ENCODE measurements at places on chromosomes 1 and 21.
A peak's percentile ranks its signal among the peaks of the same experiment; 100 is the strongest.

DNA sequence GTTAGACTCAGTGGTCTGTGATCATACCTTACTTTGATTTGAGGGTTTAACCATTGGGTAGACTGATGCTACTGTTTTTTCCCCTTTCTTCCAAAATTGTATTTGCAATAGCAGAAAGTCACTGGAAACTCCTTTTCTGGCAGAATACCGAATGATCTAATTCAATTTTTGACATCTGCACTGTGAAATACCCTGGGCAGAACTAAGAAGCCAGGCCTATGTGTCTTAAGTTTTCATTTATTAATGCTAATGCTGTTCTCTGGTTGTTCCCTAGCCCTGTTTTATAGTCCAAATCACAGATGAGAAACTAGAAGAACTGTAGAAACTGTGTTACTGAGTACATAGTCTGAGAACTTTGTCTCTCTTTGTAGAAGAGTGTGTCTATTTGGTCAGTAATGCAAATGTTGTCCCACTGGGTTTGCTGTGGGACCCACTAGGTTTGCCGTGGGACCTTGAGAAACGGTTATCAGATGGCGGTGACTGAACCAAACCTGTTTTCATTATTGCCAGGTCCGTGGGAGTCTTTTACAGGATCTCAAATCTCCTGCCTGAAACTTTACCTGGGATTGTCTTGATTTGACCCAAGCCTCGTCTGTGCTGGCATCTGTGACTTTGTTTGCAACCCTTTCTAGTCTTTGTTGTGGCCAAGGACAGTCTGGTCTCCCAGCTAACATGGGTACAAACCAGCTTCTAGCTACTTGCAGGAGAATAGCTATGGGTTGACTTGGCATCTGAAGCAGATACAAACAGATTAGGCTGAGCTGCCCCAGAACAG is 41.4 kb downstream of the PEX14 start:
- no peak for DNase-seq

GRCh38 chr1:228404107-228404720 is 2.4 kb downstream of the TRIM11 start:
- no peak for DNase-seq

DNA sequence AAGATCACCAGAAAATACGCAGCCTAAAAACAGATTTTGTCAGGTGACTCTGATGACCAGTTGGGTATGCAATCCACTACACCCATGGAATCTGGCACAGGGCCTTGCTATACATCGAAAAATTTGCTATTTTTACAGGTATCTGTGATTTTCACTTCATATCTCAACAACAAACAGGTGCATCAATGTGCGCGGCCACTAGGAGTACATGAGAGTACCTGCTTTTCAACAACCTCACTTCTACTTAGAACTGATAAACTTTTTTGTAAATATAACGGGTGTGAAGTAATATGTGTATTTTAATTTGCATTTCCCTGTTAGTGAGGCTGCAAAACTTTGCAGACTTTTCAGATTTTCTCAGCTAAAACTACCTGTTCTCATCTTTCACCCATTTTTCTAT is 80.8 kb downstream of the SLC45A1 start:
- DNase-seq: no peak

DNA sequence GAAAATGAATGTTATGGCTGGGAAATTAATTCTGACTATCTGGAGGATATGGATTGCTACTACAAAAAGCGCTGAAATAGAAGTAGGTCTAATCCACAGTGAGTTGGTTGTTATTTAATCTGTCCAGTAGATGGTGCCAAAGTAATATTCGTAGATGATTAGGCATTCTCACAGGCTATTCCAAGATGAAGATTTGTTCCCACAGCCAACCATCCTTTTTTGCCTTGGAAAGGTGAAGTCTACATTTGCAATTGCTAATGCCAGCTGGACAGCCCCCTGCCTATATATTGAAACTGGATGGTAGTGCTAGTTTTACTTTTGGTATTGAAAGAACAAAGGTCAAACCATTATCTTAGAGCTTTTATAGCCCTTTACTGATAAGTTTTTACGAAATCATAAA is 43.8 kb downstream of the RBM11 start:
- DNase-seq: peak; percentile 46

DNA sequence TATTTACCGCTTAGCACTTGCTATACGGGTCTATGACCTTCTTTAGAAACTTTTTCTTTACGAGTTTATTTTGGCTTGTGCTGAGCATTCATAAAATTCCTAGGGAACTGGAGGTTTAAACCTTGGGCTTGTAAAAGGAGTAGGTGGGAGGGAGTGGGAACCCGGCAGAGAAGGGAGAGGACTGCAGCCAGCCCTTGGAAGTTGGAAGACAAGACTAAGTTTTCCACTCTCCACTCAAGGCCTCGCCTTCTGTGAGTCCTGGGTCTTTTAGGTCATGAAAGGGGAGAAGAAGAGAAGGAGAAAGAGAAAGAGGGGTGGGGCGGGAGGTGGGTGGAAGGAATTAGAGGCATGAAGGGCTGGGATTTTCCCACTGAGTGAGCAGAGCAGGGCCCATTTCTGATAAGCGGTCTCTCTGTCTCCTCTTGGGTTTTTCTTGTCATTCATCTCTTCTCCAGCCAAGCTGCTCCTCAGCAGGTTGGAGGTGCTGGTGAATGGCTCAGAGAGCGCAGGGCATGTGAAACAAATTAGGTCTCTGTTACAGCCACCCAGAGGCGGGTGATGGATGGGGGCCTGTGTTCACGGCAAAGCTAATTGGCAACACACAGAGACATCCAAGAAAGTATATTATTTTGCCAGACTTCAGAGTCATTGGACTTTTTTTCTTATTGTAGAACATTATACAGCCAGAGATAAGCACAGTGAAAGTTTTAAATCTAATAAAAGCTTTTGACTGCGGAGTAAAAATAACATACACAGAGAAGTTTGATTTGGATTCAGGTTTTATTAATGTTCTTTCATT is 247.3 kb downstream of the FOXD2 start:
- DNase-seq: peak; percentile 67

- no peak for DNase-seq
Measured at GRCh38 chr1:88276163-88276562, 407.9 kb upstream of the PKN2 start.

DNA sequence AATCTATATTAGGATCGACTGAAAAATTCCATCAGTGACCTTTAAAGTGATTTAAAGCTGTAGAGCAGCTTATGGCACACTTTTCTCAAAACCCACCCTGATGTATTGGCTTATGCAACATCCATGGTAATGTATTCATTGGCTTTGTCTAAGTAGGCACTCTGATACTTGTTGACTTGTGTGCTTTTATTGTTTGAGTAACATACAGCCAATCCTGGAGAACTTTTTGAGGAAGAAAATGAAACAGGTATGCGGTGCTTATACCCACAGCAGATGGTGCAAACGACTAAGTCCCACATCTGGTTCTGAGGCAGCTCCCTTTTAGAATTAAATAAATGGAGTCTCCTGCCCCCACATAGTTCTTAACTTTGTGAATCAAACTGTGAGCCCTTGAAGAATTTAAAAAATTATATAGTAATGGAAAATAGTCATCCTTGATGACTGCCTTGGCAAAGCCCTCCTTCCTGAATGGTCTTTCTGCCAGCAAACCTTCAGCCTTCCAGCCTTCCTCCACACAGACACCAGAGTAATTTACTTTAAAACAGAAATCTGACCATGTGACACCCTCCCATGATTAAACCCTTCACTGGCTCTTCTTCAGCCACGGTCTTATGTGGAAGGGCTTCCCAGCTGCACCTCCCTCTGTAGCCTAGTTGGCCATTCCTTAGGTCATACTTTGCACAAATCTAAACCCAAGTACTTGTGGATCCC is 116.0 kb downstream of the BCAR3 start:
- no peak for DNase-seq

- DNase-seq: no peak
Measured at GRCh38 chr1:12375133-12375829, 145.5 kb downstream of the VPS13D start.

DNA sequence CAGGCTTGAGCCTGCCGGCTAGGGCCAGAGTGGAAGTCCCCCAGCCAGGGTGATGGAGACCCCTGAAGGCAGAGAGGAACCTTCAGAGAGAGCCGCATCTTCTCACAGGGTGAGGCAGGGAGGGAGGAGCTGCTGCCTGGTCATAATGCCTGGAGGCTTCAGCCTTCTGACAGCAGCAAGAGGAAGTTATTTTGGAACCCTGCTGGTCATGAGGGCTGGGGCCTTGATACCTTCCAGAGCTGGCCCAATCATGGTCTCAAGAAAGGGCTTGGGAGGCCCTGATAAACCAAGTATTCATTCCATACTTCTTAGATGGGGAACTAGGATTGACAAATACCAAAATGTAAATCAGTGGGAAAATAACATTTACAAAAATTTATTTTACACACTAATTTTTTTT is 26.6 kb upstream of the MPZL1 start:
- no peak for DNase-seq

DNA sequence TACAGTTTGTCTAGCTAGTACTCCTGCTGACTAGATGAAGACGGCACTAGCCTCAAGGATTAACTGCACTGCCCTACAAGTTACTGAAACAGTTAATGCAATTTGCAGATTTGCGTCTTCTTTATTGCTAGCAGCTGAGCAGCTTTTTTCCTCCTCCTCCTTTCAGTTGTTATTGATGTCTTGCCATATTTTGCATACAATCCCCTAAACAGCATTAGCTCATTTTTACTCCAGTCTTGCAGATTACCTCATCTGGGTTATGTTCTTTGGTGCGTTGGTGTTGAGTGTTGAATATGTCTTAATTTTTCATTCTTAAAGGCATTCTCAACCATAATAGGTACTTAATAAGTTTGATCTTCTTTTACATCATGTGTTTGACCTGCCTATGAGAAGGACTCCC is 363.4 kb upstream of the LYPLAL1 start:
- no peak for DNase-seq

- peak; percentile 85 for DNase-seq
Measured at GRCh38 chr1:154955039-154955717, 721 bp downstream of the PBXIP1 start.

DNA sequence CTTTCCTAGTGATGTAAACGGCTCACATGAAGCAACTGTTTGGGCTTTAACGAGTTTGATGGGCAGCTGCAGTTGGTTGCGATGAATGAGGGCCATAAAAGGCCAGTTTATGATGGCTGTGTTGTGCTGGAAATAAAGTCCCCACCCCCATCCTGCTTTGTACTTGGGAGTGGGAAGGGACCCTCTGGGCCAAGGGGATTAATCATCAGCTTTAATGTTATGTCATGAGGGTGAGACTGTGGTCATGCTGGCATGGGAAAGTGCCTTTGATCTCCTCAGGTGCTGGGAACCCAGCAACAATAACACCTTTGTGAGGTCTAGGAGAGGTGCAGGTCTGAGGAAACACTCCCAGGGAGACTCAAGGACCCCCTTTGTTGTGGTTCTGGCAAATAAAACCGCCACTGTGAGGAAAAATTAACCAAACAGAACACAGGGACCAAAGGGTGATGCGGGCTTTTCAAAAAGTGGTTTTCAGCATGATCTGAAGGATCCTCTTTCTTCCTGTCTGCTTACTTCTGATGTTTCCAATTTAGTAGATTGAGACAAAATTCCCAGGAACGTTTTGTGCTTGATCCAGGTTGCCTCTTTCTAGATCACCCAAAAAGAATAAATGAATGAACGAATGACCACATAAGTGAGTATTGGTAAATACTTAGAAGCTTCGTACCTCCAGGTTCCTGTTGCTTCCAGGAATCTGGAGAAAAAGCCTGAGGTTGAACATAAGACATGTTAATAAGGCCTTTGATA is 257.8 kb upstream of the HOOK1 start:
- DNase-seq: peak; percentile 73

- DNase-seq: no peak
Measured at GRCh38 chr1:173408886-173409285, 68.2 kb upstream of the PRDX6 start.

GRCh38 chr1:39250460-39251240 is 46.2 kb downstream of the MACF1 start:
- no peak for DNase-seq

- DNase-seq: no peak
Measured at GRCh38 chr1:32877211-32878110, 6.7 kb upstream of the FNDC5 start.

- no peak for DNase-seq
Measured at GRCh38 chr1:97841338-97841737, 79.5 kb downstream of the DPYD start.

DNA sequence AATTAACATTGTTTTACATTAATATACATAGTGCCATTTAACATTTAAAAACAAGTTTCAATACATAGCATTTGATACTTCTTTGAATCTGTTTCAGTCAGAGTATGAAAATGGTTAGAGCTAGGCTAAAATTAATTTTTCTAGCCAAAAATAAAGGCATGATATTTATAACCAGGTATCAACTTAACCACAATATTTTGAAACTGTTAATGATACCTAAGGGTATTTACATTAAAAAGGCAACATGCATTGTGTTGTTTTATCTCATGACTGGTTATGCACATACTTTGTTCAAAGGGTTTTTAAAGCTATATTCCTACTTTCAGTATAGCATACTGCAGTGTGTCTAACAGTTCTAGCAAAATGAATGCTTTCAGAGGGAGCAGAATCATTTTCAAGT is 130.0 kb downstream of the HS2ST1 start:
- DNase-seq: no peak

DNA sequence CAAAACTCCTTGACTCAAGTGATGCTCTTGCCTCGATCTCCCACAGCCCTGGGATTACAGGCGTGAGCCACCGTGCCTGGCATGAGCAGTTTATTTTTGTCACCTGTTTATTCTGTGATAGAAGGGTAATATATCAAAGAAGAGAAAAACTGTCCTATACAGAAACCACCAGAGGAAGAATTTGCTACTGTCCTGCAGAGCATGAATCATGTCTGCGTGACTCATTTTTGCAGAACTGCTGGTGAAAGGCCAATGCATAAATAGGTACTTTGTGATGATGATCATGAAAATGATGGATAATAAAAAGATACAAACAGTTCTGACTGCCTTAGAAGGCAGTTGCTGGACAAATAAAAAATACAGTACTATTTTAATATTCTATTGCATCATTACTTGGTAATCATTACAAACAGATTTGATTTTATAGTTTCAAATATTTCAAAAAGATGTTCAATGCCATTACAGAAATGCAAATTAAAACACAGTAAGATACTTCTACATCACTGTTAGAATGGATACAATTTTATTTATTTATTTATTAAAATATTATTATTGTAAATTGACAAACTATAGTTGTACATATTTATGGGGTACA is 26.5 kb downstream of the RIPPLY3 start:
- no peak for DNase-seq

DNA sequence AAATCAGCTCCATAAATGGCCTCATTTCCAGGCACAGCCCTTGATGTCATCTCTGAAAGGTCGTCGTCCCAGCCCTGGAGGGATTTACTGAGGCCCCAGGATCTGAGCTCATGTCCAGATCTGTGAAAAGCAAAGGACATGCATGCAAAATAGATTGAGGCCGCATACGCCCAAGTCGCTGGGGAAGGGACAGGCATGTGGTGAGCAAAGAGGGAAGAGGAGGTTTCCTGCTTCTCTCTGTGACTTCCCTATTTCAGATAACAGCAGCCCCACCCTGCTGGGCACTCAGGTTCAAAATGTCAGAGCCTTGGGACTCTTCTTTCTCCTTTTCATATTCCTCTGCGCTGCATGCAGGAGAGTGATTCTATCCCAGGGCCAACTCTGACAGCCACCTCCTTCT is 197.2 kb downstream of the ADSS2 start:
- no peak for DNase-seq

- no peak for DNase-seq
Measured at GRCh38 chr1:154497026-154497806, 4.8 kb upstream of the TDRD10 start.

- DNase-seq: no peak
Measured at GRCh38 chr21:39095681-39096080, 87.6 kb downstream of the PSMG1 start.

GRCh38 chr1:173473599-173474011 is 3.5 kb upstream of the PRDX6 start:
- DNase-seq: no peak

GRCh38 chr1:168178227-168178637 is 530 bp upstream of the TIPRL start:
- no peak for DNase-seq
